Mucosa of gallbladder (tissue), 1 donor: ENCODE measurements at places on chromosomes 5 and 9. TPM values are rescaled to one million over a fixed set of nuclear protein-coding genes. Genes with fewer than 3 reads are reported as not detected.
A peak's percentile ranks its signal among the peaks of the same experiment; 100 is the strongest.

- peak; percentile 13 for DNase-seq
Observed at GRCh38 chr5:147911427-147911826, 5.1 kb upstream of the C5orf46 start.

GRCh38 chr5:131250751-131251475 lies 12.9 kb upstream of the CDC42SE2 start:
- DNase-seq = no peak

DNA sequence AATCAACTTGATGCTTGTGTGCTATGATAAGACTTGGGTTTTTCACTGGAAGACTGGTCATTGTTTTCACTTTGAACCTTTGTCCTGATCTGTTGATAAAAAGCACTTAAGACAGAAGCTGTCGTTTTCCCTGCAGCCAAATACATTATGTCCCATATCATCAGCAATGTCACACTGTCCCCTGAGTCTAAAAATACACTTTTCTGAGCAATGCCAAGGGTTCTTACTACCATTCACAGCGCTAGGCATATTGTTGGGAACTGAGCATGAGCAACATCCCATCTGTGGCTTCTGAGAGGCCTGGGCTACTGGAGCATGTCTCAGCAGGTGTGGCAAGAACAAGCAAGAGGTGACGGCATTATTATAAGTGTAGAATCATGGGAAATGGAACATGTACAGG lies 81.8 kb downstream of the SEMA6A start:
- no peak for DNase-seq

GRCh38 chr9:108473209-108474112 lies 382.3 kb downstream of the ACTL7B start:
- no peak for DNase-seq

DNA sequence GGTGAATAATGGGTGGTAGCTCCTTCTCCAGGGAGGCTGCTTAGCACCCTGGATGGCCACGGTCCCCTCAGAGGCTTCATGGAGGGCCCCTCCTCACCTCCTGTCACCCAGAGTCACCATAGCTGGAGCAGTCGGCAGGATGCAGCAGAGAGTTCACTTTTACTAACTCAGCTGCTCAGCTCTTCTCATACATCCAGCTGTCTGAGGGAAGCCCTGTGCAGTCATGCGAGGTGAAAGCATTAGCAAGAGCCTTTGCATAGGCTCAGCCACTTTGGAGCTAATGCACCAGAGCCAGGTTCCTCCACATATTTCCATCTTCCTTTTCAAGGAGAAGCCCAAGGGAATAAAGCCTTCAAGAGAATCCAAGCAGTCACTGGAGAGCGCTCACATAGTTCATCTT lies 499.2 kb downstream of the BNC2 start:
- DNase-seq = no peak

- no peak for DNase-seq
Observed at GRCh38 chr5:73459366-73459765, 10.8 kb upstream of the FOXD1 start.

- peak; percentile 37 for DNase-seq
Observed at GRCh38 chr5:134510970-134511795, 14.3 kb upstream of the JADE2 start.

DNA sequence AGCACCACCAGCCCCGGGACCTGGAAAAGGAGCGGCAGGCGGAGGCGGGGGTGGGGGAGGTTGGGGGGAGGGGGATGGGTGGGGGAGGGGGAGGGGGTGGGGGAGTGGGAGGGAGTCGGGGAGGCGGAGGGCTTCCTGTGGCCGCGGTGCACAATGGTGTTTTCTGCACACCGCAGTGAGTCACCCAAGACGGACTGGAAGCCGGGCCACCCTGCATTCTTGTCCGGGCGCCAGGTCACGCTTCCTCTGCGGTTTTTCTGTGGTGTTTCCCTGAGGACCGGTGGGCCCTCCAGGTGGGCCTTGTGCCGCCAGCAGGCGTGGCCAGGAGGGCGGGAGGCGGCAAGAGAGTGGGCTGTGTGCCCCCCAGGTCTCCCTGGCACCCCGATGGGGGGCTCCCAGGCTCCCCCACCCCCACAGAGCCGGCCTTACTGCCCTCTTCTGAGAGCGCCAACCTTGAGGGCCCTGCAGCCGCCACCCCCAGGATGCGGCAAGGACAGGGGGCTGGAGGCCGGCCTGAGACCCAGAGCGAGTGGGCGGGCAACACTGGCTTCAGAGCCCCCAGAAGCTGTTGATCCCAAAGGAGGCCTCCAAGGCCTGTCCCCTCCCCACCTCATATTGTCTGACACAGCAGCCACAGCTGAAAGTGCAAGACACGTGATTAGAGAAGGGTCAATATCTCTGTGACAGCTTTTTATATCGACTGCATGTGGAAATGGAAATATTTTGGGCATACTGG lies 11.1 kb downstream of the EXD3 start:
- DNase-seq = peak; percentile 90

DNA sequence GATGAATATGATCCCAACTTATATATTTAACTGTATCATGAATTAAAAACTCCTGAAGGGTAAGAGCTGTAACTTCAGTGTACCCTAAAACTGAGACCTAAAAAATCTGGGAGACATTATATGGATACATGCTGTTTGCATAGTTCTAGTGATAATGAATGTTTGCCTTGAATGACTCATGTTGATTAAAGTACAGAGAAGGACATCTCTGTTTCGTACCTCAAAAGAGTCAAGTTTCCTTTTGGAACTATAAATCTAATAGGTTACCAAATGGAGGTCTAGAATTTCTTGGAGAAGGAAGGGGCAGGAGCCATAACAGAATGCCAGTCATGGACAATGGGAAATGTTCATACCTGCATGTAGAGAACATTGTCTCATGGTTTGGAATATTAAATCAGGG lies 168.1 kb downstream of the SNCAIP start:
- no peak for DNase-seq

GRCh38 chr5:37436146-37436934 lies 57.2 kb downstream of the WDR70 start:
- DNase-seq = no peak

GRCh38 chr5:3004361-3005080 lies 253.0 kb upstream of the IRX2 start:
- no peak for DNase-seq

DNA sequence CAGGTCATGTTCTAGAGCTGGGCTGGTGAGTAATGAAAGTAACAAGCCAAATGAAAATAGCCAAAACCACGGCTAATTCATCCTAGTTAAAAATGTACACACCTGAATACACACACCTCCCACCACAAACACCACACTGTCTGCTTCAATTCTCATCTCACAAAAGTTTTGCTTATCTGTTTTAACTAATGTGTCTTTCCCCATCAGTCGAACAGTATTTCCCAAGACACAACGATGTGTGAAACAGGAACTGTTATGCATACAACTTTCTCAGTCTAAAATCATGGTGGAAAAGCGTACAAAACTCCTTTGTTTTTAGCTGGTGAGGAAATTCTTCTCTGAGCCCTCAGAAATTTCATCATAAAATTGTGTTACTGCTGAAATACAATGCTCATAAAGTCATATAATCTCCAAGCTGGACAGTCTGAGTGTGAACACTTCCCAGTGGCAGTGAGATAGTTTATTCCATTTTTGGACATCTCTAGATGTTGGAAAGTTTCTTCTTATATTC lies 242.4 kb downstream of the EFNA5 start:
- DNase-seq = no peak

DNA sequence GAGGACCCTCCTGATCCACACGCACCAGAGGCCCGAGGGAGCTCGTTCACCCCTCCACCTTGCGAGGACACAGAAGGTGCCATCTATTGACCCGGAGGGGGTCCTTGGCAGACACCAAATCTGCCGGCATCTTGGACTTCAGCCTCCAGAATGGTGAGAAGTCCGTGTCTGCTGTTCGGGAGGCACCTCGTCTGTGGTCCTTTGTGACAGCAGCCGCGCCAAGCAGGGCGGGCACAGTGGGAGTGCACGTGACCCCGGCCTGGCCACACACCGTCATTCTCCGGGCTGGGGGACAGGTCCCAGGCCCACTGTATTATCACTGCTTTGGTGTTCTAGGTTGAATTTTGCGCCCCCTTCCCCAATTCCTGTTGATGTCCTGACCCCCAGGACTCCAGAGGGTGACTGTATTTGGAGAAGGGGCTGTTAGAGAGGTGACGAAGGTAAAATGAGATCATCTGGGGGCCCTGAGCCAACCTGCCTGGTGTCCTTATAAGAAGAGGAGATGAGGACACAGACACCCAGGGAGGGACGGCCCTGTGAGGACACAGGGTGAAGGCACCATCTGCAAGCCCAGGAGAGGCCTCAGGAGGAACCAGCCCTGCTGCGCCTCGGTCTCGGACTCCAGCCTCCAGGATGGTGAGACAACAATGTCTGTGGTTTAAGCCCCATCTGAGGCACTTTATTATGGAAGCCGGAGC lies 15.7 kb downstream of the LPCAT1 start:
- DNase-seq = no peak

DNA sequence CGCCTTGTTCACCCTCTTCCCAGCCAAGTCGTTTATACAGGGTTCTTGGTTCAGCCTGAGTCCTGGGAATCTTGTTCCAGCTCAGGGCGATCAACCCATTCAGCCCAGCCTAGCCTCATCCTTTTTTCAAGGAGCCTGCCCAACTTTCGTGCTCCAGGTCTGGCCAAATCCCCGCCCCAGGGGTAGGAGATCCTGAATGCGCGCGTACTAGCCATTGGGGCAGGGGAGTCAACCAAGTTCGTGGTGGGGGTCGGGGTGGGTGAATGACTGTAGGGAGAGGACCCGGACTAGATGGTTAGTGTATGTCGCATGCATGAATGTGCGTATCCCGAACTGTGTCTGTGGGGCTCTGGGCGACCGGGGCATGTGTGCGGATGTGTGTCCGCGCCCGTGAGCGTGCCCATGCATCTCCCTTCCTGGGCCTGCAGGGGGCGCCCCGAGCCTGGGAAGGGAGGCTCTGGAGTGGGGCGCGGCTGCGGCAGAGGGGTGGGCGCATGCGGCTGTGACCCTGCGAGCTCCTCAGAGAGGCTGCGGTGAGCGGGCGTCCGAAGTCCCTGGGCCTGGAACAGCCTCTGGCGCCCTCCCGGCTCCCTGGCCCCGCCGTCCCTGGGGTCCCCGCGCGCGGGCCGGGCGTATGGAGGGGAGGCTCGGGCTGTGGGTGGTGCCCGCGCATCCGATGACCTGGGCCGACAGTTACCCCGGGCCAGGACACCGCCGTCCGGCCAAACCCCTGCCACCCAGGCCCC lies 8.7 kb downstream of the CCL21 start:
- peak; percentile 62 for DNase-seq

DNA sequence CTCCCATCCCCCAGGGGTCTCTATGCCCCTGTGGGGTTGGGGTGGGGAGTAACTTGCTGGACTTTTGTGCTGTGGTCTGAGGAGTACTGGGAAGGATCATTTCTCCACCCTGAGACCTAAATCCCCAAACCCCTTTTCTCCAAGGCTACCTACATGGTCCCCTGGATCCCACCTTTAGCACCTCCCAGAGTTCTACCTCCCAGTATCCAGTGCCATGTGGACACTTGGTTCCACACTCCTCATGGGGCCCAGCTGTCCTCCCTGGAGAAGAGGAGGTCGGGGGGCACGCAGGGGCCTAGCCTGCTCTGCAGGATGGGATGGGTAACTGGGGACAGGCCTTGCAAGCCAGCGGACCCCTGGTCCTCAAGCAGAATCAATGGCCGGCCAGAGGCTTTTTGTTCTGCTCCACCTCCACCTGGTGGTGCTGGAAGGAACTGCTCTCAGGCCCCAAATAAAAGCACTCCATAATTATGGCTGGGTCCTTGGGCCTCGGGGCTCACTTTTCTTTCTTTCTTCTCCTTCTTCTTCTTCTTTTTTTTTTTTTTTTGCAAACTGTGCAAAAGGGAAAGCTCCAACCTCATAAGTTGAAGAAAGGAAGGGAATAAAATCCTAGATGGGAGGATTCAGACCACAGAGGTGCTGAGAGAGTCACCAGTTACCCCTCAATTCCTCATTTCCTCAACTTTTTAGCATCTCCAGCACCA lies 68.4 kb downstream of the PSD2 start:
- peak; percentile 67 for DNase-seq

DNA sequence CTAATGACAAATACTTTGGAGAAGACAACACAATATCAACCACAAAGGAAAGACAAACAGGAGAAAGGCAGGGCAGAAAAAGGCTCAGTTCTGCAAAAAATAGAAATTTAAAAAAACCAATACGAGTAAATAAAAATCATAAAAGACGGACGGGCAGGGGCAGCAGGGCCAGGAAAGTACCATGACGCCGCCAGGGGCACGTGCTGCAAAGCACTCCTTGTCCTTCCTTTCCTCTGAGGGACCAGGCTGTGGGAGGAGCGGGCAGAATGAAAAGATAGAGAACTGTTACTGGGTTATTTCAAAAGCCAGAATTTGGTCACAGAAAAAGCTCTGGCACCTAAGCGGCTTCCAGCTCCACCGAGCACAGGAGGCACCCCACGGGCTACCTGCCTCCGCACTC lies 53.9 kb downstream of the HABP4 start:
- no peak for DNase-seq

GRCh38 chr9:108270051-108270450 lies 585.7 kb downstream of the ACTL7B start:
- no peak for DNase-seq

DNA sequence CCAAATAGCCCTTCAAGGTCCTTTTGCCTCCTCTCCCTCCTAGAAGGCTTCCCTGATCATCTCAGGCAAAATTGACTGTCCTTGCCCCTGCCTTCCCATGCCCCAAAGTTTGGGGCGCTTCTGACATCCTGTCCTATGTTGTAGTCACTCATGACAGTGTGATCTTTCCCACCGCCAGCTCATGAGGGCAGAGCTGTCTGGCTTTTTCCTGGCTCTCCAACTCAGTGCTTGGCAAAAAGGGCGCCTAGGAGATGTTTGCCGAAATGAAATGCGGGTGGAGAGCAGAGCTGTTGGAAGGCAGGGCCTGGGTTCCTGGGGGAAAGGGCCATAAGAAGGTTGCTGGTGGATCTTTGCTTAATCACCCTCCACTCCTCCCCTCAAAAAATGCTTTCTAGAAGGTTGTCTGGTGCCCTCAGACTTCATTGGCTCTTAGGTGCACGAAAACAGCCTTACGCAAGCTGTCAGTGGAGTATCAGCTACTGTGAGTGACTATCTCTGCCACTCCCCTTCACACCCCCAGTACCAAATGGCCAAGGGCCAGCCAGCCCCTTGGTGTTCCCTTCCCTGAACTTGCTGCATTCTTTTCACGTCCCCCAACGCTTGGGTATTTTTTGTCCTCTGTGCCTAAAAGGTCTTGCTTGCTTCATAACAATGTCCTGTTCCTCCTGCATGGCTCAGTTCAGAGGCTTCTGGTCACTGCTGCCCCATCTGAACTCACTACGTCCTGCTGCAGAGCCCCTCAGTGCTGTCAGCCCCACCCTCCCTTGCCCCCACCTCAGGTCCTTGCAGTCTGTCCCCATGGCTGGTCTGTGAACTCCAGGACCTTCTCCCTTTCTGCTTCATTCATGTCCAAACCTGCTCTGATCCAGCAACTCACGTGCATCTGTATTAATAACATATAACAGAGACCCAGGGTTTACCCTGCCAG lies 2.6 kb upstream of the SLC25A51 start:
- no peak for DNase-seq

- DNase-seq = no peak
Observed at GRCh38 chr5:104556957-104557356, 994.4 kb upstream of the NUDT12 start.

RGS7BP gene
- total RNA-seq = 1.5 TPM

B4GALT1 gene
- 66.8 TPM for total RNA-seq

MINAR2 gene
- not detected for total RNA-seq

PDE8B gene
- 29.4 TPM for total RNA-seq

OR1Q1 gene
- total RNA-seq = not detected

PCDHAC2 gene
- total RNA-seq = 33.4 TPM

SLC34A1 gene
- total RNA-seq = 0.06 TPM

DNAH5 gene
- total RNA-seq = 1.8 TPM

TEK gene
- 8.1 TPM for total RNA-seq

SLC36A3 gene
- total RNA-seq = not detected

MAP1B gene
- total RNA-seq = 81.3 TPM
